ENCODE measurements at places on chromosomes 13 and 19.
A peak's percentile ranks its signal among the peaks of the same experiment; 100 is the strongest.

GRCh38 chr19:13825489-13826441 is 30.5 kb downstream of the ZSWIM4 start:
- no peak for DNase-seq

DNA sequence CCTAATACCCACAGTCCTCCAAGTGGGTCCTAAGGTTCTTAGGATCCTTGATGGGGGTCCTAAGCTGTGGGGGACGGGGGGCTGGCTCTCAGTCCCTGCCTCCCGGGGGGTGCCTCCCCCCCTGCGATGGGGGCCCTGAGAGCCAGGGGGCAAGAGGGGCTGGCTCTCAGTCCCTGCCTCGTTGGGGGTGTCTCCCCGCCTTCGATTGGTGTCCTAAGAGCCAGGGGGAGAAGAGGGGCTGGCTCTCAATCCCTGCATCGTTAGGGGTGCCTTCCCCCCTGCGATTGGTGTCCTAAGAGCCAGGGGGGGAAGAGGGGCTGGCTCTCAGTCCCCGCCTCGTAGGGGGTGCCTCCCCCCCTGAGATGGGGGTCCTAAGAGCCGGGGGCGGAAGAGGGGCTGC is 37.0 kb downstream of the SLC25A30 start:
- no peak for DNase-seq

GRCh38 chr13:30976025-30976424 is 43.6 kb downstream of the TEX26 start:
- DNase-seq: no peak

- DNase-seq: peak; percentile 58
Measured at GRCh38 chr19:33771384-33772101, 25.1 kb upstream of the KCTD15 start.

DNA sequence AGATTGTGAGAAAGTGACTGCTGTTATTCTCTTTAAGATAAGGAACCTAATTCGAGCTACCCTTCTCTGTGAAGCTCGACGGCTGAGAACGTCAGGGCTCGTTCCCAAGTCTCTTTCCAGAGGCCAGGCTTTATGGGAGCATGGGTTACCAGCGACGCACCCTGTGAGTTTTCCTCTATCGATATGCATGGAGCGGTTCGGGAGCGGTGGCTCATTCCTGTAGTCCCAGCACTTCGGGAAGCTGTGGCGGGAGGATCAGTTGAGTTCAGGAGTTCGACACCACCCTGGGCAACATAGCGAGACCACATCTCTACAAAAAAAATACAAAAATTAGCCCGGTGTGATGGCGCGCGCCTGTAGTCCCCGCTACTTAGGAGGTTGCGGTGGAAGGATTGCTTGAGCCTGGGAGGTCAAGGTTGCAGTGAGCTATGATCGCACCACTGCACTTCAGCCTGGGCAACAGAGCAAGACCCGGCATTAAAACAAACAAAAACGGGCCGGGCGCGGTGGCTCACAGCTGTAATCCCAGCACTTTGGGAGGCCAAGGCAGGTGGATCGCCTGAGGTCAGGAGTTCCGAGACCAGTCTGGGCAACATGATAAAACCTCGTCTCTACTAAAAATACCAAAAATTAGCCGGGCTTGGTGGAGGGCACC is 681 bp upstream of the ZNF606 start:
- DNase-seq: no peak

- no peak for DNase-seq
Measured at GRCh38 chr13:27252467-27252866, 1.1 kb downstream of the RPL21 start.
